CD8-positive, alpha-beta T cell (primary cell): ENCODE measurements at places on chromosomes 13 and 19.

GRCh38 chr19:28920269-28921066 is 292.5 kb downstream of the UQCRFS1 start:
- DNase-seq, result no peak

DNA sequence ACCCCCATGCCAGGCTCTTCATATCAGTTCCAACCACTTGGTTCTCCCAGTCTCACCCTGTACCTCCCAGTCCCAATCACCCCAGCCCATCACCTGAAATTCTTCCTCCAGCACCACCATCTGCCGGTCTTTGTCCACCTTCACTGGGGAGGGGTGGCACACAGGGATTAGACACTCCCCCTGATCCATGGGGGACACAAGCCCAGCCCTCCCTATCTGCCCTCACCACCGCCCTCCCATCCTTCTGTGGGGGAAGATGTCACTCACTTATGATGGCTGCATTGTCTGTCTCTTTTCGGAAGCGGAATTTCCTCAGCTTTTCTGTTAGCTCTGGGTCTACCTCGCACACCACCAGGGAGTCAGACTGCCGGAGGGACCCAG is 685 bp downstream of the GMFG start:
- peak; percentile 63 for DNase-seq

DNA sequence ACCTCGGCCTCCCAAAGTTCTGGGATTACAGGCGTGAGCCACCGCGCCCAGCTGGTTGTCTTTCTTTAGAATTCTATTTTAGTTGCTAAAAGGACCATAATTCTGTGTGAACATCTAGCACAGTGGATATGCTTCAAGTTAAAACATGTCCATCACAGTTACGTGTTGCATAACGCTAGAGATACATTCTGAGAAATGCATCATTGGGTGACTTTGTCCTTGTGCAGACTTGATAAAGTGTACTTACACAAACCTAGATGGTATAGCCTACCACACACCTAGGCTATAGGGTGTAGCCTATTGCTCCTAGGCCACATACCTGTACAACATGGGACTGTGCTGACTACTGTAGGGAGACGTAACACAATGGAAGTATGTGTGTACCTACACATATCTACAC is 35.4 kb downstream of the DOCK9 start:
- DNase-seq, result no peak

DNA sequence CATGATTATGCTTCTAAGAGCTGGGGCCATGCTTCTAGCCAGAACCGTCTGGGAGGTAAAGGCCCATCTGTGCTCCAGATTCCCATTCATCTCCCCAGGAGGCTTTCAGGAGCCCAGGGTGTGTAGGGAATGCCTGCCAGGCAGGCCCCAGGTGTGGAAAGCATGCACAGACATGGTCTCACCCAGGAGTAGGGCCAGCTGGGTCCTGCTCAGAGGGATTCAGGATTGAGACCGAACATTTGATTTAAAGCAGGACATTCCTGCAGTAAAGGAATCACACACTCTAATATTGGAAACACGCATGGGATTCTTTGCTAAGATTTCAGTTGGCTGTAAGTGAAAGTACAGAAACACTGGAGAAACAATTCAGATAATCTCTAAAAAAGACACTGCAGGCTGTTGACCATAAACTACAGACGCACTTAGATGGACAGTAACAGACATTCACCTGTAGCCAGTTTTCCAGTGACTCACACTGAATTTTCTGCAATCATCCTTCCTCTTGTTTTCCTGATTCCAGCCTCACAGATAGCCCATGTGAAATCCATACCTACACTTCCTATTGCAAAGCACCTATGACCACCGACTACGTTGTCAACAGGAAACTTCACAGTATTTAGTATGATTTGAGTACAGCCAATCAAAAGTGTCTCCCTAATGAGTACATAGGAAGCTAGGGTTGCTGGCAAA is 257.8 kb downstream of the TBC1D4 start:
- DNase-seq, result no peak

- DNase-seq, result no peak
Measured at GRCh38 chr13:95470574-95471366, 81.8 kb upstream of the CLDN10 start.

DNA sequence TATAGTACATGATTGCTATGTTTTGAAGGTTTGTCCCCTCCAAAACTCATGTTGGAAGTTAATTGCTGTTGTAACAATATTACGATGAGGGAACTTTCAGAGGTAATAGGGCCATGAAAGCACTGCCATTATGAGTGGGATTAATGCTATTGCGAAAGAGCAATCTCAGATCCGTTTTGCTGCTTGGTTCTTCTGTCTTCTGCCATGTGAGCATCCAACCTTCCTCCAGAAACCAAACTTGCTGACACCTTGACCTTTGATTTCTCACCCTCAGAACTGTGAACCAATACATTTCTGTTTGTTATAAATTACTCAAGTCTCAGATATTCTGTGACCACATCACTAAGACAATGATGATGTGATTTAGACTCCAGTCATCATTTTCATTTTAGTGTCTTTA is 2590.9 kb downstream of the PCDH9 start:
- DNase-seq, result no peak

DNA sequence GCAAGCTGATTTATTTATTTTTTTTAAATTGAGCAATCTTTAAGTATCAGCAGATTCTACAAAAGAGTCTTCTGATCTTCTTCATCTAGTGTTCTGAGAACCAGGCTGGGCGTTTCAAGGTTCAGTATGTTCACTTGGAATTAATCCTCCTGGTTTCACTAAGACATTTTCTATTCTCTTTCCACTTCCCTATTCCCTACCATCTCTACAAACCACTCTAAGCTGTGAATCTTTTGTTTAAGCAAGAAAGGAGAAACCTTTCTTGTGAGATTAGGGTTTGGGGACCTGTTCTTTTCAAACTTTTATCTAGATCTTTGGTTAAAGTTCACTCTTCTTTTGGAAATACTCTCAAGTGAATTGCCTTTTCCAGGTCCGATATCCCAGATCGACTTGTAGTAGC is 59.3 kb downstream of the URI1 start:
- DNase-seq, result no peak

GRCh38 chr13:24922387-24922744 is 158.4 kb downstream of the RNF17 start:
- peak; percentile 6 for DNase-seq

DNA sequence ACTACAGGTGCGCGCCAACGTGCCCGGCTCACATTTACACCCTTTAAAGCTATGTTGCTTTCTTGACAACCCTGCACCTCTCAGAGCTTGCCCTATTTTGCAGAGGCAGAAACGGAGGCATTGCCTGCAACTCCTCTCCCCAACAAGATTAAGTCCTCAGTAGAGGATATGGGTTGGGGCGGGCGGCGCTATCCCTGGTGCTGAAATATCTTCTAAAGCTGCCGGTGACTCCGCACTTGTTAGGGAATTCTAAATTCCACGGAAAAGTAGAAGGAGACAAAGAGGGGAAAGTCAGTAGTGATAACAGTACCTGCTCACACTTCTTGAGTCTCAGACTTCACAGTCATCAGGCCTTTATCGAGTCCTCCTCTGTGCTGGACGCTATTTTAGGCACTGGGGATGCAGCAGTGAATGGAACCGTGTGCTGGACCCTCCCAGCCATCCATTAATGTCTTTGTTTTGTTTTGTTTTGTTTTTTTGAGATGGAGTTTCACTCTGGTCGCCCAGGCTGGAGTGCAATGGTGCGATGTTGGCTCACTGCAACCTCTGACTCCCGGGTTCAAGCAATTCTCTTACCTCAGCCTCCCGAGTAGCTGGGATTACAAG is 18.0 kb downstream of the SLC5A5 start:
- no peak for DNase-seq

DNA sequence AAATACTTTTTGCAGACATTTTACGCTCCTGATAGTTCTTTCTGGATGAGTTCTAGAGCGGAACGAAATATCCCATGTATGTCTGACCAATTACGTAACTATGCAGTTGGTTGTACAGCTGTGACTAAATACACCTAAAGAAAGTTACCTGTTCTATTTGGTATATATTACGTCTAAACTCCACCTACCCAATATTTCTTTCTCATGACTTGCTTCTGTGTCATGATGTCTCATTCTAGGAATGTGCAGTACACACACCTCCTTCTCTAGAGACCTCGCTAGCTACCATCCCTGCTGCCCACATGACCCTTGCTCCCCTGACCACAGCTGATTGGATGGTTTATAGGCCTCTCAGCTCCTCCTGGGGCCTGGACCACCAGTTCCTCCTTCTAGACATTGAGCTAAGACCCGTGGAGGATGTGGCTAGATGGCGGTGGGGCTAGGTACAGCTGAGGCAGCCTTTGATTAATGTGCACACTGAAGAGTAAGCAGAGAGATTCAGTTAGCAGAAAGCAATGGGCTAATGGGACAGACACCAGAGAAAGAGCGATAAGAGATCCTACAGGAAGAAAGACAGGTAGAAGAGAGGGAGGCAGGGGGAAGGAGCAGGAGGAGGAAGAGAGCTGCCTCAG is 422.1 kb downstream of the COG6 start:
- DNase-seq, result no peak

- DNase-seq, result no peak
Measured at GRCh38 chr13:40228990-40229389, 437.5 kb downstream of the FOXO1 start.

GRCh38 chr19:18865973-18866799 is 29.8 kb downstream of the CERS1 start:
- peak; percentile 55 for DNase-seq

DNA sequence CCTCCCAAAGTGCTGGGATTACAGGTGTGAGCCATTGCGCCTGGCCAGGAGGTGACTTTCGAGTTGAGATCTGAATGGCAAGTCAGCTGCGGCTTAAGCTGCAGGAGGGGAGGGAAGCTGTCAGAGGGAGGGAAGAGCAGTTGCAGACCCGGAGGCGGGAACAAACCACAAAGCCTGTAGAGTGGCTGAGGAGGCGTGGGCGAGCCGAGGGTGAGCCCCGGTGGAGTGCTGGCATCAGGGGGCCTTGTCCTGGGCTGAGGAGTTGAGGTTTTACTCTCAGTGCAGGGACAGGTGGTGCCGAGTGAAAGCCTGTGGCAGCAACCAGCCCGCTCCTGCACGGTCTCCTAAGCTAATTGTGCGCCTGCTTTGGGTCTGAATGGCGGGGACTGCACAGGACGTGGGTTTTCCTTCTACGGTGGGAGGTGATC is 24.2 kb downstream of the PPP1R37 start:
- DNase-seq, result no peak

- peak; percentile 18 for DNase-seq
Measured at GRCh38 chr19:3471954-3472655, 8.2 kb downstream of the SMIM24 start.

DNA sequence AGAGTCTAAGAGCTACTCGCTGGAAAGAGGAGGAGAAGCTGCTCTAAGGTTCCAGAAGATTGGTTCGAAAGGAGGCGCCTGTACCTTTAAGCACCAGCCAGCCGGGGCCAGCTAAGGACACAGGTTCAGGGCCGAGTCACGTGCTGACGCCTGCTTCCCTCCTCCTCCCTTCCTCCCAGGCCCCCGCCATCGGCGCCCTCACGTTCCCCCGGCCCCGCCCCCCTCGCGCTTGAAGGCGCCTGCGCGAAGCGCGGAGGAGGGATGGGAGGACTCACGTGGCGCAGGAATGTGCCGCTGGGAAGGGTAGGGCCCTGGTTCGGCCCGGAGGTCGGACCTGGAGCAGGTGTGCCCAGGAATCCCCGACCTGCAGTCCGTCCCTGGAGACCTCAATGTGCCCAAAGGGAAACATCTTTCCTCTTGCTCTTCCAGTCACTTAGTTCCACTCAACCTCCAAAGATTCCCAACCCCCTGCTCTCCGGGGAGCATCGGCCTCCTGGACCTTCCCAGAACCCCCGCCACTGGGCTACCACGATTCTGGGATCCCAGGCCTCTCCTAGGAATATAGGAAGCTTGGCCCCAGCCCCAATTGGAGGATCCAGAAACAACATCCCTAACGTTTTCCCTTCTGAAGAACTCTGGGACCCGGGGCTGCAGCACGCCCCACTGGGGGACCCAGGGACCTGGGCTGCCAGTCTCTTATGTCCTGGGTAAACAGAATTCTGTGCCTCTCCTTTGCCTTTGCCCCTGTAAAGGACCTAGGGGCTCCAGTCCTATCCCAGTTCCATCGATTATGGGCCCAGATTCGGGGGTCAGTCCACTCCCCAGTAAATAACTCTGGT is 2.5 kb downstream of the DBP start:
- peak; percentile 90 for DNase-seq

- peak; percentile 18 for DNase-seq
Measured at GRCh38 chr13:21668732-21669275, 2.1 kb upstream of the FGF9 start.

GRCh38 chr13:40984668-40985366 is 34.3 kb downstream of the ELF1 start:
- peak; percentile 79 for DNase-seq

DNA sequence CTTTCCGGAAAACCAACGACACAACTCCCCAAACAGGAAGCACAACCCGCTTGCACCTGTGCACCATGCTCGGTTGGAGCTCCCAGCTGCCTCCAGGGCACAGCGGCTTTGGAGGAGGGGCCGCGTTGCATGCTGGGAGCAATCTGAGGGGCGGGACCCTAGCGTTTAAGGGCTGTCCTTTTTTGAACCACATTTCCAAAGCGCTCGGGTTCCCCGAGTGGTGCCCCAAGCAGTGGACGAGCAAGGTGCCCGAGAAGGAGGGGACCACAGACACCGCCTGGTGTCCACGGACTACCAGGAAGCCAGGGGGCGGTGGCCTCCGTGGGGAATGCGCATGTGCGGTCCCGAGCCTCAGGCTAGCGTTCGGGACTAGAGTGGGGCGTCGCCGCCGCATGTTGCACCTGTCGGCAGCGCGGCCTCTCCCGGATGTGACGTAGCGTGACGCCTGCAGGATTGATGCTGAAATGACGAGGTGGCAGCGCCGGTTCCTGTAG is 11.9 kb upstream of the ZNF57 start:
- DNase-seq, result peak; percentile 26

DNA sequence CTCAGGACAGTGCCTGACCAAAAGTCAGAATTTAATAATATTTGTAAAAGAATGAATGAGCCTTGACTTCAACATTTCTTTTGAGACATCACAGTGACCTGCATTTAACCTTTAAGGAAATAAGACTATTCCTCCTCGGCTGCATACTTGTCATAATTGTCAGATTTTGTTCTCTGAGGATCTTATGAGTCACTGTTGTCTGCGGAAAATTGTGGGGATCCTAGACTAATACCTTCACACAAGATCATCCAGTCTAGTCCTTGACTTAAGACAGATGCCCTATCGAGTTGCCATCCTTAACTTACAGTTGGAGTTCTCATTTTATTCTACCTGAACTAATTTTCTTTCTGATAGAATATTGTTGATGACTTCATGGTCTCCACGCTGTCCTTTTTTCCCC is 198.4 kb downstream of the DLEU7 start:
- no peak for DNase-seq

- no peak for DNase-seq
Measured at GRCh38 chr13:27263438-27263837, 7.2 kb upstream of the RASL11A start.

GRCh38 chr19:17227798-17228367 is 1.9 kb downstream of the OCEL1 start:
- DNase-seq, result no peak

GRCh38 chr13:82833923-82834322 is 1048.4 kb downstream of the SLITRK1 start:
- no peak for DNase-seq

- DNase-seq, result no peak
Measured at GRCh38 chr13:44176173-44176572, 197.5 kb upstream of the SERP2 start.

GRCh38 chr13:83716121-83716520 is 166.2 kb downstream of the SLITRK1 start:
- DNase-seq, result no peak
